ENCODE measurements at places on chromosomes 2 and 18.

- H3K4me1 ChIP-seq, result no peaks in the 10 kb centered on the region
- H3K27me3 ChIP-seq, result no peaks in the 10 kb centered on the region
- no peaks in the 10 kb centered on the region for H3K36me3 ChIP-seq
- H3K27ac ChIP-seq, result no peak overlapping the region
Observed at GRCh38 chr18:32730620-32731091, 42.2 kb downstream of the KLHL14 start.

DNA sequence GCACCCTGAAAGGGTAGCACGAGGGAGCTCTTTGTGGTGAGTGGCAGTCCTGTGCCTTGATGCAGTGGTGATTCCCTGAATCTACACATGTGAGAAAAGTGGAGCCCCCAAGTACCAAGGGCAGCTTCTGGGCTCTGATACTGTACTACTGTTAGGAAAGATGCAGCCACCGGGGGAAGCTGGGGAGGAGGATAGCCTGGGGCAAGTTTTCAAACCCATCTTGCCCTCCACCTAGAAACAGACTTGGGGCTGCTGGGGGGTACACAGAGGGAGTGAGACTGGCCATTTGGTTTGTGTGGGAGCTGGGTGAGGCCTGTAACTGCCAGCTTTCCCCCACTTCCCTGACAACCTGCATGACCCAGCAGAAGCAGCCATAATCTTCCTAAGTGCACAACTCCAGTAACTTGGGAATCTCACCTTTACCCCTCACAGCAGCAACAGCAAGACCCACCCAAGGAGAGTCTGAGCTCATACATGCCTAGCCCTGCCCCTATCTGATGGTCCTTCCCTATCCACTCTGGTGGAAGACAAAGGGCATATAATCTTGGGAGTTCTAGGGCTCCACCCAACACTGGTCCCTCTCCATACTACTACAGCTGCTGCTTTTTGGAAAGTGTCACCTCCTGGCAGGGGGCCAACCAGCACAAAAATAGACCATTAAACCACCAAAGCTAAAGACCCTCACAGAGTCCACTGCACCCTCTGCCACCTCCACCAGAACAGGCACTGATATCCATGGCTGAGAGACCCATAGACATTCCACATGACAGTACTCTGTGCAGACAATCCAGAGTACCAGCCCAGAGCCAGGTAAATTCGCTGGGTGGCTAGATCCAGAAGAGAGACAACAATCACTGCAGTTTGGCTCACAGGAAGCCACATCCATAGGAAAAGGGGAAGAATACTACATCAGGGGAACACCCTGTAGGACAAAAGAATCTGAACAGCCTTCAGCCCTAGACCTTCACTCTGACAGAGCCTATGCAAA is 8.2 kb downstream of the MALL start:
- H3K36me3 ChIP-seq, result no peaks in the 10 kb centered on the region
- no peaks in the 10 kb centered on the region for H3K27me3 ChIP-seq
- H3K4me3 ChIP-seq, result no peak overlapping the region
- no peak for DNase-seq

DNA sequence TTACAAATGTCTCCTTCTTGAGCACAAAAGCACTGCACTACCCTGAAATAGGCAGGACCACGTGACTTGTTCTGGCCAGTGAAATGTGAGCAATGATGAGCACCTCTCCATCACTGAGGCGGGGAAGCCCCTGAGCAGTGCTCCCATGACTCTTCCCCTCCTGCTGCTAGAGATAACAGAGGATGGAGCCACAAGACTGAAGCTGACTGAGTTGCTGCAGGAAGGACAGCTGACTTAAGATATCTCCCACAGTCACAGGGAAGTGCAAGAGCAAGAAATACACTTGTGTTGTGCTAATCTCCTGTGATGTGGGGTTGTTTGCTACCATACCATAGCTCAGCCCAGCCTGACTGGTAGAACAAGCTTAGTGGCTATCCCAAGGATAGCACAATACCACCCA is 38.7 kb downstream of the STK39 start:
- no peak for DNase-seq
- H3K4me3 ChIP-seq, result no peak overlapping the region

GRCh38 chr2:88614497-88615157 is 12.6 kb downstream of the EIF2AK3 start:
- H3K4me1 ChIP-seq, result no peaks in the 10 kb centered on the region
- H3K27me3 ChIP-seq, result no peaks in the 10 kb centered on the region
- no peak overlapping the region for H3K4me3 ChIP-seq
- H3K27ac ChIP-seq, result no peak overlapping the region

DNA sequence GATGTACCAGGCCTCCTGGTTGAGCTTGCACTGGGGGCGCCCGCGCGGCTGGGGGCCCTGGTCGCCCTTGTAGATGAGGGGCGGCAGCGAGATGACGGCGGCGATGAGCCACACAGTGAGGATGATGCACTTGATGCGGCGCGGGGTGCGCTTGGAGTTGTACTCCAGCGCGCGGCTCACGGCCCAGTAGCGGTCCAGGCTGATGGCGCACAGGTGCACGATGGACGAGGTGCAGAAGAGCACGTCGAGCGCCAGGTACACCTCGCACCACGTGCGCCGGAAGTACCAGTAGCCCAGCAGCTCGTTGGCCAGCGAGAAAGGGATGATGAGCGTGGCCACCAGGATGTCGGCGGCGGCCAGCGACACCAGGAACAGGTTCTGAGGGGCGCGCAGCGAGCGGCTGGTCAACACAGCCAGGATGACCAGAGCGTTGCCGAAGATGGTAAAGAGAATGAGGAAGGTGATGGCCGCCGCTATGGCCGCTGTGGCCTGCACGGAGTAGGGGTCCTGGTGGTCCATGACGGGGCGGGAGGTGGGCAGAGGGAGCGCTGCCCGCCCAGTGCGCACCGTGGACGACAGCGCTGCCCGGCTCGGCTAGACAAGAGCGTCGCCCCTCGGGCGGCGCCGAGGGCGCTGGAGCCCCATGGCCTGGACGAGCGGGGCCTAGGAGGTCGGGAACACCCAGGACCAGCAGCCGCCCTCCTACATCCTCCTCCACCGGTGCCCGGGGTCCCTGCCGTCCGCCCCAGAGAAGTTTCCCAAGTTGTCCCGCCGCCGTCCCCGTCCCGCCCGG is 544 bp downstream of the ADRA2B start:
- H3K27ac ChIP-seq, result no peak overlapping the region
- no peaks in the 10 kb centered on the region for H3K27me3 ChIP-seq
- peaks cover 4% of the 10 kb centered on the region for H3K4me1 ChIP-seq
- no peak for DNase-seq

DNA sequence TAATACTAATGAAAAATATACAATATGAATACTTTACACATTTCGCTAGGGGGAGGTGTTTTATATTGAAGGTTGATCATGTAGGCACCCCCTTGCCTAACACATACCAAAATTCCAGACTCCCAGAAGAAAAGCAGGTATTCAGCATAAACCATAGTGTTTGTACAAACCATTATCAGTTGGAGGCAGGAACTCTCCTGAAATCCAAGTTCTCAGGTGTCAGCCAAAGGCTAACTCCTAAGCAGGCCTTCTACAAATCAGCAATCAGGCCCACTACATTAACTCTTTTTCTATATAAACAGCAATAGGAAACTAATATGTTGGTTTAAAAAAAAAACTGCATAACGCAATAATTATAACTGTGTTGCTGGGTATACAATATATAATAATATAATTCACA is 44.5 kb downstream of the MAP3K2 start:
- H3K4me1 ChIP-seq, result no peaks in the 10 kb centered on the region
- no peaks in the 10 kb centered on the region for H3K36me3 ChIP-seq
- H3K27ac ChIP-seq, result no peak overlapping the region
- no peak overlapping the region for H3K4me3 ChIP-seq
- no peak for DNase-seq
